ENCODE measurements at places on chromosomes 3 and 15. TPM values are rescaled to one million over a fixed set of nuclear protein-coding genes. Genes with fewer than 3 reads are reported as not detected.
A peak's percentile ranks its signal among the peaks of the same experiment; 100 is the strongest.

The ARL13B gene
- 10.1 TPM for total RNA-seq

The CCDC9B gene
- total RNA-seq: 71.9 TPM

The RTP3 gene
- total RNA-seq: not detected

- no peak for DNase-seq
These were observed 64.5 kb downstream of the ZNF148 start for GRCh38 chr3:125310623-125311081.

- no peak for DNase-seq
These were observed at the start of gene MAGEL2 for GRCh38 chr15:23647421-23648370. Gene MAGEL2 (minus strand): TSS chr15:23647867. CDS start chr15:23647742, 125 bp downstream.

- DNase-seq: no peak
These were observed 27.9 kb downstream of the DYNC1LI1 start for GRCh38 chr3:32542807-32543206.

- no peak for DNase-seq
These were observed 83.9 kb upstream of the CDAN1 start for GRCh38 chr15:42820811-42821210.

DNA sequence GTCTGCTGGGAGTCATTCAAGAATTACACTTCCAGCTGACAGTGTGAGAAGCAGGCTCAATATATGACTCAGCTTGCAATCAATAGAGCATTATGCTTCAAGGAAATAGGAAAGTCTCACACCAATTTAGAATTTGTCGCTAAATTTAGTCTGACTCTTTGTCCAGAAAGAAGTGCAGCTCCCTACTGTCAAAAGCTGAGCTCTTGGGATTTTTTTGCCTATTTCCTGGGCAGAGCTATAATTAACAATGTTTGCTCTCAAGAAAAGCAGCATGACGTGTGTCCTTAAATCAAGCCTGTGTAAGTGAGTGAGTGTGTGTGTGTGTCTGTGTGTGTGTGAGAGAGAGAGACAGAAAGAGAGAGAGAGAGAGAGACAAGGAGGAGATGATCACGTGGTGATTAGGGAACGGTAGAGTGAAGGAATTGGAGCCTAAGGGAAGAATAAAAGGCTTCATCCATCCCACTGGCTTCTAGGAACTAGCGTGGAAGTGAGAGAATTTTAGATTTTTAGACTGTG is 16.4 kb upstream of the SLC35G2 start:
- DNase-seq: no peak

- DNase-seq: peak; percentile 76
These were observed 123.1 kb downstream of the CHCHD6 start for GRCh38 chr3:126827121-126827520.

DNA sequence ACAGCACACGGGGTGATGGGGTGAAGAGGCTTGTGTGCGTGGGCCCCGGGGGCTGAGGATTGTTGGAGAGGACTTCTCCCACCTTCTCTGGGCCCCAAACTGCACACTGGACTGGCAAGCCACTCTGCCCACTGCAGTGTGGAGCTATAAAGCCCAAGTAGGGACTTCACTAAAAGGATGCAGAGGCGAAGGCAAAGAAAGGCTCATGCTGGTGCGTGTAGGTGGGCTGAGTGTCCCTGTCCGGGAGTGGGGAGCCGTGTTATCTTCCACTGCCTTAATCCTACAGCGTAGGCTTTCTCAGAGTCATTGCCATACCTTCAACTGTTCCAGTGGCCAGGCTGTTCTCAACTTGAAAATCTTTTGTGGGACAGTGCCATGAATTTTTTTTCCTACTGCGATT is 3.9 kb downstream of the PPARG start:
- no peak for DNase-seq

GRCh38 chr15:41502795-41503668 is 9.4 kb downstream of the ITPKA start:
- DNase-seq: no peak

DNA sequence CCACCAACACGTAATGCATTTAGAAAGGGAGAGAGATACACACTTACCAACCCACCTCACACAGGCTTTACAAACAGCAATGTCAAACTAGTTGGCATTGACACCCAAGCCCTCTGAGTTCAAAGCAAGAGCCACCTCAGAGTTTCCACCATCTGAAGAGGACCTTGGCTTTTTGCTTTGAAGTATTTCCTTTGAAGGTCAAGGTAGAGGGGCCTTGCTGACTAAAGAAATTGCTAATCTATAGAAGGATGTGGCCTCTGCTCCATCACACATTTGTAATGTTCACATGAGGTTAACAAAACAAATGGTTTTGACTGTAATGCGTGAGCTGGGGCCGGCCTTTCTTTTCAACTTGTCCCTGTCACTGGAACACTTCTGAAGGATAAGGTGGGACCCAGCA is 117.7 kb downstream of the POLR2M start:
- DNase-seq: no peak

DNA sequence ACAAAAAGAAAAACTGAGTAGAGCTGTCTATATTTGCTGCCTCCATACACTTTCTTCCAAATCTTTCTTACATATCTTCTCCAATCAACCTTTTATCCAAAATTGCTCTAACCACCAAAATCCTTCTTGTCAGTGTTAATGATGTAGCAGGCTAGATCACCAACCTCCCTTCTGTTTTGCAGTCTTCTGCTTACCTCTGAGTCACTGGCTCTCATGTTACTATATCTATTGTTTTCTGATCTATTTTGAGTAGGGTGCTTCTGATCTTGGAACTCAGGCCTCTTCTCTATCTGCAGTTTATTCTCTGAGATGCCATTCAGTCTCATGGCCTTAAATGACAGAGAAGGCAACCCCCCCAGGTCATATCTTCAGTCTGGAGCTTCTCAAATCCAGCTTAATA is 26.3 kb upstream of the AADAC start:
- no peak for DNase-seq

All from right cardiac atrium (tissue), 5 donors.